ENCODE measurements at places on chromosomes 4 and X. TPM values are rescaled to one million over a fixed set of nuclear protein-coding genes. Genes with fewer than 3 reads are reported as not detected.

KLF8 gene
- 2.9 TPM for total RNA-seq

GRCh38 chr4:76854858-76855257 lies 43.1 kb downstream of the SOWAHB start:
- DNase-seq = no peak

GRCh38 chr4:79178760-79179159 lies 147.1 kb downstream of the NAA11 start:
- peak; percentile 11 for DNase-seq

GRCh38 chr4:154329268-154329868 lies 162.2 kb downstream of the DCHS2 start:
- DNase-seq = no peak

DNA sequence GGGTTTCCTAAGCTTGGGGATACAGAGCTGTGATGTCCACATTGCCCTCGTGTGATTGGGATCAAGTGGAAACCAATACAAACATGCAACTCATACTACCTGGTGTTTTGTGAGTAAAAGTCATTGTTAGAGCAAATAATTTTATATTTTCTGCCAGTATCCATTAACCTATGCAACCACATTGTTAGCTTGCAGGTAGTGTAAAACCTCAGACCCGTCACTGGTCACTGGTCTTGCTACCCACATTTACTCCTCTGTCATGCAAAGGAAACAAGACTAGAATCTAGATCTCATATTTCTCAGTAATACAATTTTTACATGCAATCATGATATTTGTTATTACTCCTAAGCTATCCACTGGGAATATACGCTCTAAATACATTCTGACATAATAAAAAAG lies 324.3 kb upstream of the NDST4 start:
- DNase-seq = no peak
